ENCODE measurements at places on chromosomes 7 and 10.

- DNase-seq: no peak
Measured at GRCh38 chr7:903921-904755, 27.8 kb downstream of the GET4 start.

DNA sequence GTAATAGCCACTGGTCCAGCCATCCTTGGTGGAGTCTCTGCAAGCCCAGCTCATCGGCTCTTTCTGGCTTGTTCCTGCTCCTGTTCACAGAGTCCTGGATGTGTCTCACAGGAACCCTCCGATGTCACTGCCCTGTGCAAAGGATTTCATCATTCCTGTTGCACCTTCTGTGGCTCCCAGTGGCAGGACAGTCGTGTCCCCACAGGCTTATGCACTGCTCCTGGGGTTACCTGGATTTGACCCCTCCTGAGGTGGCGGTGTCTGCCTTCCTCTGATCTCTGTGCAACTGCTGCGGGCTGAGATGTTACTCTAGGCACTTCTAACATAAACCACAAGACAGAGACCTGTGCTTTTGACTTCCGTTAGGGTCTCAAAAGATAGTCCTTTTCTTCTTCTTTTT is 30.6 kb downstream of the APBB1IP start:
- DNase-seq: no peak

GRCh38 chr7:33841705-33842129 is 63.6 kb upstream of the BMPER start:
- DNase-seq: no peak

GRCh38 chr10:78203915-78204818 is 170.5 kb downstream of the RPS24 start:
- no peak for DNase-seq

- DNase-seq: no peak
Measured at GRCh38 chr10:117594722-117595121, 52.2 kb downstream of the EMX2 start.

DNA sequence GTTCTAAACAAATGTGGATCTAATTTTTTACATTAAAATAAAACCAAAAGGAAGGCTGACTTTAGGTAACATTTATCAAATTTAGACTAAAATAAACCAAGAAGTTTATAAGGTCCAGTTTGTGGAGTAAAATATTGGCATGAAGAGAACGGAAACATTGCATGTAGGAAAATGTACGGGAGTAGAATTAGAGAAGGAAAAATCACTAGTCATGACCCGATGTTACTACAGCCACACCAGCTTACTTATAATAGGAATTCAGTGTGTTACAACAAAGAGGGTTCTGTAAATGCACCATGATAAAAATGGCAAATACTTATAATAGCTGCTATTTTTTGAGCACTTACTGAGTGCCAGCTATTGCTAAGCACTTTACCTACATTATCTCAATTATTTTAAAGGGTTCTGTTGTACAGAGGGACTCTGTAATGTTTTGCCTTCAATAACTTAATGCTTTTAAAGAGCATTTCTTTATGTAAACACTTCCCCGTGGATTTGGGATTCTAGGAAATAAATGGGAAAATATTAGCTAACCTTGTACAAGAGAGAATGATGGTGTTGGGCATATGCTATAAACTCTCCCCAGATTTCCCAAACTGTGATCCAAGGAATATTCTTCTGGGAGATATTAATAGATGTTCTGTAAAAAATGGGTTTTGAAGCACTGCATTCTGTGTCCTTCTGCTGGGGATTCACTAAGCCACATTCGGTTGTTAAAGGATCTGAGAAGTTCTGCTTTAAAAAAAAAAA is 296.7 kb downstream of the BBS9 start:
- DNase-seq: no peak

DNA sequence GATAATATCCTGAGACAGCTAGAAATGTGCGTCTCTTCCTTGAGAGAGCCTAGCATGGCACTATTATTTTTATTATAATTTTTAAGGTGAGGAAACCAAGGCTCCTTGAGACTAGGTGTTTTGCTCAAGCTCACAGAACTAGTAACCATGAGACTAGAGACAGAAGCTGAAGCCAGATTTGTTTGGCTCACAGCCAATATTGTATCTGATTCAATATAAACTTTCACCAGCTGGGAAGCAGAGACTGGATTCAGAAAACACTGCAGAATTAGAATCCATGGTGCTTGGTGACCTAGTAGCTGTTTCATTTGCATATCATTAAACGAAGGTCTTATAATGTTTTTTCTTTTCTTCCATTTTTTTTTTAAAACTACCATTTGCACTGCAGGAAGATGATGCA is 64.4 kb downstream of the DNAJB9 start:
- DNase-seq: no peak

- DNase-seq: no peak
Measured at GRCh38 chr10:91341686-91342085, 68.5 kb upstream of the HECTD2 start.

GRCh38 chr10:108612485-108612884 is 1310.8 kb downstream of the XPNPEP1 start:
- no peak for DNase-seq

- no peak for DNase-seq
Measured at GRCh38 chr7:153258686-153259085, 499.1 kb downstream of the ACTR3B start.

- DNase-seq: no peak
Measured at GRCh38 chr10:80429521-80429973, 21.2 kb downstream of the PRXL2A start.

DNA sequence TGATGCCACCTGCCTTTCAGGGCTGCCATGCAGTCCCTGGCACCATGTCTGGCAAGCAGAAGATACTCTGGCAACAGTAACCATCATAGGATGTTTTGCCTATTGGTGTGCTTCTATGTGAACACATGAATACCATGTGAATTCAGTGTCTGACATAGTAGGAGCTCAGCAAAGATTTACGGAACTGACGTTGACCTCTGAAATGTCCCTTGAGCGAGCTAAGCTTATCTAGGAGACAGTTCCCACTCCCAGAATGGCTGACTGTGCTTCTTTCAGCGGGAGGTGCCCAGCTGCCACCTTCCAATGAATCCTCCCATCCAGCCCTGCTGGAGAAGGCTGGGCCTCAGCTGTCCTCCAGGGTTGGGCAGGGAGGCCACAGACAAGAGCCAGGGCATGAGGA is 71.2 kb upstream of the LRRC18 start:
- no peak for DNase-seq

DNA sequence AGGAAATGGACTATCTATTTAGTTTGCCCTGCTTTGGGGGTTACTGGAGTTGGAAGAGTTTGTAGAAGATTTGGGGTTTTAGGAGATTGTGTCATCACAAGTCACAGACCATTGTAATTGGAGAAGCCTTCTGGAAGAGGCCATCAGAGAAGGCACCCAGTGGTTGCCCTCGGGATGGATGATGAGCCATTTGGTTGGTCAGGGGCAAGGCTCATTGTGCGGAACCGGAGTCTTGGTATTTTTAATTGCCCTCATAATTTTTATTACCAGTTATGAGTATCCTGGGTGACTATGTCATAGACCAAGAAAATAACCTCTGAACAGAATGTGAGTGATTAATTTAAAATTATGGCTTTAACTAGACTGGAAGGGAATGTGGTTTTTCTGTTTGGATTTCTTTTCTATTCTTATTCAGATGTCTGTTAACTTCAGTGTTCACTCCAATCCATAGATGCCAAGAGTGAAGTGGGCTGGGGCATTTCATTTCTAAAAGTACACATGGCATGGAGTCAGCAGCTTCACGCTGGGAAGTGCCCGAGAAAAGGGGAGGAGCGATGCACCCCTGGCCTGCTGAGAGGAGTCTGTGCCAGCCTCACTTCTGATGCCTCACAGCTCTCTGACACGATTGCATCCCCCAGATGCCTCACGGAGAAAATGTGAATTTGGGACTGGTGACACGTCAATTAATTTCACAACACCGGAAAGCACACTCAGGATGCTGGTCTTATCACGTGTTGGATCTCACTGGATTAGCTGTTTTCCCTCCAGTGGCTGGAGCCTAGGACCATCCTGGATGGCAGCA is 225.6 kb upstream of the IGFBP3 start:
- no peak for DNase-seq

- DNase-seq: no peak
Measured at GRCh38 chr7:36040679-36041078, 112.4 kb upstream of the EEPD1 start.

- DNase-seq: no peak
Measured at GRCh38 chr7:71555758-71556157, 423.8 kb downstream of the GALNT17 start.

DNA sequence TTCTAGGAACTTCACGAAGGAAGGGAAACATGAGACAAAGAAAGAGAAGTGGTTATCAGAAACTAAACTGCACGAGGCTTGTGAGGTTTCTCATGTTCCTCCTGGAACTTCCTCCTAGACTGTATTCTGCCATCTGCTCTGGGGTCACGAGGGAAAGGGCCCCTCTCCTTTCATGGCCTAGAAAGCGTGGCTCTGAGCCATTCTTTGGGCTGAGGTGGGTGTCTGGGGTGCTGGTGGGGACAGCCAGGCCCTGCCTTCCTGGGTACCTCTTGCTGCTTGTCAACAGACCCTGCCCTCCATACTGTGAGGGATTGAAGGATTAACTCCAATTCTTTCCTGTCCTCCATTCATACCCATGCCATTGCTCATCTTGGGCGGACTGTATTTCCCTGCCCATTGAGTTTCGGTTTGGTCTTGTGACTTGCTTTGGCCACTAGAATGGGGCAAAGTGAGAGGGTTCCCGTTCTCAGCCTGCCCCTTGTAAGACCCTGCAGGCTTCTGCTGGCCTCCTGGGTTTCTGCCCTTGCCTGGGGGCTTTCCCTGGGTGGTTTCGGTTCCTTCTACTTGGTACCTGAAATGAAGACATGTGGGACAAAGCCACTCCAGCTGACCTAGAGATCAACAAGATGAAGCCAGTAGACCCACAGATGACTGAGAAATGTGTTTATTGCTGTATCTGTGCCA is 14.9 kb upstream of the GIMAP8 start:
- no peak for DNase-seq

DNA sequence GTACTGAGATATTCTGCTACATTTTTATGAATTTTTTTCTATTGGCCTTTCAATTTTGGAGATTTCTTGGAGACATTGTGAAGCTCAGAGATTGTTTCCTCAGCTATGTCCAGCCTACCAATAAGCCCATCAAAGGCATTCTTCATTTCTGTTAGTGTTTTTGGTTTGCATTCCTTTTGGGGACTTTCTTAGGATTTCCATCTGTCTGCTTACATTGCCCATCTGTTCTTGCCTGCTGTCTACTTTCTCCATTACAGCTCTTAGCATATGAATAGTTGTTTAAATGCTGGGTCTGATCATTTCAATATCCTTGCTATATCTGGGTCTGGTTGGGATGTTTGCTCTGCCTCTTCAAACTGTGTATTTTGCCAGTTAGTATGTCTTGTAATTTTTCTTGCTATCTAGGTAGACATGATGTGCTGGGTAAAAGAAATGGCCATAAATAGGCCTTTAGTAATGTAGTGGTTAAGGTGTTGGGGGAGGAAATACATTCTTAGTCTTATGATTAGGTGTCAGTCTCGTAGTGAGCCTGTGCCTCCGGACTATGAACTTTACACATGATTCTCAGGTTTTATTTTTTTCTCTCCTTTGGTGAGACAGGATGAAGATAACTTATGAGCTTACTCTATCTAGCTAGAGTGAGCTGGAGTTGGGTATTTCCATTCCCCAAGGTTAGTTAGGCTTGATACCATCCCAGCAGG is 32.6 kb upstream of the NME8 start:
- no peak for DNase-seq

GRCh38 chr7:15461576-15461975 is 100.2 kb downstream of the AGMO start:
- DNase-seq: no peak

- DNase-seq: peak; percentile 7
Measured at GRCh38 chr10:5623081-5623748, 43.2 kb downstream of the ASB13 start.

- no peak for DNase-seq
Measured at GRCh38 chr10:72637398-72637857, 11.5 kb upstream of the MICU1 start.

DNA sequence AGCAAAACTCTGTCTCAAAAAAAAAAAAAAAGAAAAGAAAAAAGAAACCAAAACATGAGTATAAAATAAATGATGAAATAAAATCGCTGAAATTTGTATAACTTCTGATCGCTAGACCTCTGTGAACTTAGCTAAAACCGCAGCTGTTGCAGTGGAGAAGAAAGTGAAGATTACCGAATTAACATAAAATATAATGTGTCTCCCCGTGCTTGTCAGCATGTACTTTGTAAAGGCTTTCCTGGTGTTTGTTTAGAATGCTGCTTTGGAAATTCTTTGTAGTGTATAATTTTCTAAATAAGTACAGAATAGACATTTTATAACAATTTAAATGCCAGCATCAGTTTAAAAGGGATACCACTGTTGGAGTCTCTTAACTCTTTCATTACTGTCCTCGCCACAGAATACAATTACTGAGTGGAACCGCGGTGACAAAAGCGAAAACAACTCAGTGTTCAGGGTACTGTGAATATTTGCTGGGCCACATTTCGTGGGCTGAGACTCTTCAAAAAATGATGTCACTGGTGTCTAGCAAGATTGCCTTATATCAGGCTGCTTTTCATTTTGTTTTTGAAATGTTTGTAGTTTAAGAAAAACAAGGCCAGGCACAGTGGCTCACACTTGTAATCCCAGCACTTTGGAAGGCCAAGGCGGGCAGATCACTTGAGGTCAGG is 167.7 kb downstream of the NSUN6 start:
- no peak for DNase-seq

GRCh38 chr7:22074897-22075296 is 129.2 kb upstream of the CDCA7L start:
- DNase-seq: no peak

DNA sequence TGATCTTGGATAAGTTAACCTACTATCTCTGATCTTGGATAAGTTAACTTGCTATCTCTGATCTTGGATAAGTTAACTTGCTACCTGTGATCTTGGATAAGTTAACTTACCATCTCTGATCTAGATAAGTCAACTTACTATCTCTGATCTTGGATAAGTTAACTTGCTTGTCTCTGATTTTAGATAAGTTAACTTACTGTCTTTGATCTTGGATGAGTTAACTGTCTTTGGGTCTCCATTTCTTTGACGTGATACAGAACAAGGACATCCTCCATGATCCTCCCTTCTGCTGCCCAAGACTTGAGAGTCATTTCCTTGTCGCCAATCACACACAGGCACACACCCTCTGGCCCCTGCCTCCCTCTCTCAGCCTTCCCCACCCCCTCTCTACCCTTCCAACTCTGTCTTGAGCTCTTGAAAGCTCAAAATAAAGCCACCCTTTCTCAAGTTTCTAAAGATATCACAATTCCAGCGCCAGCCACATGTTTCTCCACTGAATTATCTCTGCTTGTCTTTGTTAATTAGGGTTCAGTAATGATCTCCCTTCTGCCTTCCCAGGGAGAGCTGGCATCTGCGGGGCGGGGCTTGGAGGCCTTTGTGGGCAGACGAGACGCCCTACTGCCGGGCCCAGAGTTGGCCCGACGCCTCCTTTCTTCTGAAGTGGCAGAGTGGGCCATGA is 85.1 kb upstream of the GTF2I start:
- no peak for DNase-seq

GRCh38 chr10:119772334-119772733 is 46.5 kb downstream of the INPP5F start:
- no peak for DNase-seq

DNA sequence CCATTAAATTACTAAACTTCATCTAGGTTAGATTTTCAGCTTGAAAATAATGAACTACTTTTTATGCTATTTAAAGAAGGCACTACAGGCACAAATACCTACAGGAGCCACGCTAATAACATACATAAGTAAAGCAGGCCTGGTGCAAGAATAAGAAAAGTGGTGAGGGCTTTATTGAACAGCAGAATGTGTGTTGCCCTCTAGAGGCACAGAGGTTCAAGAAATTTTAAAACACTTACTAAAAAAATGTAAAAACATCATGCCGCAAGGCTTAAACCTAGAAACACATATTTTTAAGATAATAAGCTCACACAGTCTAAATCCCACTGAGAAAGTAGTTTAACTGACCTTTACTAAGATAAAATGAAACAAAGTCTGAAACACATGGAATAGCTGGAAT is 20.3 kb downstream of the CACUL1 start:
- no peak for DNase-seq

Measured in NCI-H187 treated with DMSO at 0.1 percent for 48 hours (cell line).